ENCODE measurements at places on chromosomes 2 and 18. TPM values are rescaled to one million over a fixed set of nuclear protein-coding genes. Genes with fewer than 3 reads are reported as not detected.

Gene ZNF385B
- 0.69 TPM for total RNA-seq

Gene FAP
- total RNA-seq, result 0.14 TPM

Gene KCNG2
- not detected for total RNA-seq

Gene GRHL1
- total RNA-seq, result 6.8 TPM

Gene OSBPL1A
- total RNA-seq, result 24.7 TPM

Gene EIF2B4
- total RNA-seq, result 35.5 TPM

Gene CCDC141
- not detected for total RNA-seq

Gene COLEC12
- 3.3 TPM for total RNA-seq

Gene TPO
- not detected for total RNA-seq

Gene THAP4
- total RNA-seq, result 73.8 TPM

Gene DPYSL5
- 0.63 TPM for total RNA-seq

Gene PSMD1
- 87.3 TPM for total RNA-seq

Gene SRD5A2
- under 0.01 TPM for total RNA-seq

Gene HSBP1L1
- total RNA-seq, result 44.7 TPM

Gene ATP8B1
- total RNA-seq, result 14.4 TPM

Gene ALLC
- total RNA-seq, result not detected

Gene PROKR1
- total RNA-seq, result 0.14 TPM

Gene SPEG
- 4.6 TPM for total RNA-seq

Gene ANKZF1
- total RNA-seq, result 50.3 TPM

Gene ADRA2B
- total RNA-seq, result 0.29 TPM

Gene GPR35
- not detected for total RNA-seq

Gene RBBP8
- total RNA-seq, result 64.2 TPM

Gene MORN2
- total RNA-seq, result 28.4 TPM

Gene HNRNPA3
- 64.4 TPM for total RNA-seq

Gene AQP4
- 0.29 TPM for total RNA-seq

Gene FSIP2
- under 0.01 TPM for total RNA-seq

Gene TM4SF20
- total RNA-seq, result not detected

Gene SH3RF3
- total RNA-seq, result 1.7 TPM

Gene COMMD1
- 45.1 TPM for total RNA-seq

Gene GKN2
- total RNA-seq, result not detected

Gene PKDCC
- 51.1 TPM for total RNA-seq

Gene C1QL2
- total RNA-seq, result not detected

Gene HYCC2
- total RNA-seq, result 4.1 TPM

Gene NTSR2
- total RNA-seq, result not detected

Gene ANKRD62
- total RNA-seq, result not detected

Gene CAB39
- 96.3 TPM for total RNA-seq

Gene DTNA
- 15.2 TPM for total RNA-seq

Gene UGT1A4
- total RNA-seq, result 0.07 TPM

Gene SLC35F5
- total RNA-seq, result 64.7 TPM

Gene IL18R1
- total RNA-seq, result 0.12 TPM

Gene APCDD1
- 0.51 TPM for total RNA-seq

Gene SERPINB10
- 0.98 TPM for total RNA-seq

Gene C1GALT1C1L
- 1.1 TPM for total RNA-seq

Gene MBP
- 18.8 TPM for total RNA-seq

Measured in epithelial cell of proximal tubule (primary cell).